ENCODE measurements at places on chromosomes 3 and 15. TPM values are rescaled to one million over a fixed set of nuclear protein-coding genes. Genes with fewer than 3 reads are reported as not detected.
A peak's percentile ranks its signal among the peaks of the same experiment; 100 is the strongest.

DNA sequence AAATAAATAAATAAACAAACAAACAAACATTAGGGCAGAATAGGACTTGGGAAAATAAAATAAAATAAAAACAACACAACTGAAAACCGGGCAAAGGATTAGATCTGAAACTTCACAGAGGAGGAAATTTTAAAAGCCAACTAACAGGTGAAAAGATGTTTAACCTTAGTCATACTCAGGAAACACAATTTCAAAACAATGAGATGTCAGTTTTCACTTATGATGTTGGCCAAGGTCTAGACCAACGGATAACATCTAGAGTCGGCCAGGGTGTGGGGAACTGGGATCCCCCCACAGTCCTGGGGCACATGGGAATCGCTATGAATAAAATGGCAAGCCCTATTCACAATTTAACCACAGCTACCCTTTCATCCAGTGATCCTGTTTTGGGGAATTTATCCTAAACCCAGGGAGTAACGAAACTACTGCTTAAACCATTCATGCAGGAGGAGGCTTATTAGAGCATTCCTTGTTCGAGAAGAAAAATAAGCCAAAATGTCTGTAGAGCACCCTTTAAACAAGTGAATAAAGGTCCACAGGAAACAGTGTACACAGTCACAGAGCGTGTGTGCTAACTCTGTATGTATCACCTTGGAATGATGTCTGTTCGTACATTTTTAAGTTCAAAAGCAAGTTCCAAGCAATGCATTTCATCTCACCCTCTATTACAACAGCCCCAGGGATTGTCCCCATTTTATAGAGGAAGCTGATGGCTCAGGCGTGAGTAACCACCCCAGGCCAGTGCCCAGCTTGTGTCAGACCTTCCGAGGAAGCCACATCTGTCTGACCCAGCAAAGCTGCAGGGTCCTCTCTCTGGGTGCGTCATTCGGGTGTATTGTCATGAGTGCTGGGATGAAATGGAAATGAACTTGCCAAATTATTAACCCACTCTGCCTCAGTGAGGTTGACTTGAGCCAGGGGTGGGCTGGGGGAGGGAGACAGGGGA lies 6.3 kb upstream of the ANPEP start:
- DNase-seq = no peak

DNA sequence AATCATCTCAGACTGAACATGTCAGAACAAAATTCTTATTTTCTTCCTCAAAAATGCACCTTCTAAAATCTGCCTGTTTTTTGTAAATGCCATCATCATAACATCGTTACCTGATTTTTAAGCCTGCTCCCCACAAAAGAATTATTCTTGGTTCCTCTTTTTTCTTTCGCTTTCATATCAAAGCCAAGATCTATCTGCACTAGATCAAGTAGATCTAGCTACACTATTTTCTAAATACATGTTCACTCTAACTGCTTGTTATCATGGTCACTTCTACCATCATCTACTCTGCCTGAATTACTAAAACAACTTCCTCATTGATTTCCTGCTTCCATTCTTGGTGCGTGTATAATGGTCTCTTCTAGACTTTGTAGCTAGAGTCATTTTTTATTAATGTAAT lies 217.7 kb downstream of the ARPP21 start:
- DNase-seq = no peak

- DNase-seq = peak; percentile 44
These were observed 6.4 kb downstream of the SNX4 start for GRCh38 chr3:125513490-125514115.

- no peak for DNase-seq
These were observed 151.5 kb downstream of the LRRK1 start for GRCh38 chr15:101070502-101071273.

DNA sequence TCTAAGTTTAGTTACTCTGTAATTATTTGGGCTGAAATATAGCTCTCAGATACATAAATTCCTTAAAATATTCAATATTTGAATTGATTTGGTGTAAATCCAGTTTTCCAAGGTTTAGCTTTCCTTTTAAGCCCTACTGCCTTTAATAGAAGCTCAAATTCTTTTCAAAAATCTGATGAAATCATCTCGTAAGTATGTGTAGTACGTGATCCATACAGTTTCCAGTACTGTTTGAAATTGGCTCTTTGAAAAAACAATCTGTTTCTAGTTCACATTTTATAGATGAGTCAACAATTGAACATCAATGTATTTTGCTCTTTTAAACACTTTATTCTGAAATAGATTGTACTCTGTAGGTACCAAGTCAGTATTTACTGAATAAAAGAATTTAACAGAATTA lies 84.2 kb downstream of the LRRC49 start:
- no peak for DNase-seq

DNA sequence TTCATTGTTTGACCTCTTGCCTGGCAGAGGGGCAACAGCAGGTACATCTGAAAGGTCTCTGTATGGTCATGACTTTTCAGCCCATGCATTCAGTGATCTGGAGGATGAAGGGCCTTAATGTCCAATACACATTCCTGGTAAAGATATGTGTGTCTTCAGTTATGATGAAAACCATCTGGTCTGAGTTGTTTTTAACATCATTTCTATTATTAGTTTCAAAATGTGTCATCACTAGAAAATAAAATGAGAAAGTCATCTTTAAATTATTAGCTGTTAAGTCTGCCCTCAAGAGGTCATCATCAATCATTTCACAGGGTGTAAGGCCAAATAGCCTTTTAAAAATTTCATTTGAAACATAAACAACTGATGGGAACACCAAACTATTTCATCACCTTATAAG lies 92.1 kb upstream of the PLSCR4 start:
- no peak for DNase-seq

- DNase-seq = no peak
These were observed 288.1 kb upstream of the NECTIN3 start for GRCh38 chr3:110783541-110783940.

DNA sequence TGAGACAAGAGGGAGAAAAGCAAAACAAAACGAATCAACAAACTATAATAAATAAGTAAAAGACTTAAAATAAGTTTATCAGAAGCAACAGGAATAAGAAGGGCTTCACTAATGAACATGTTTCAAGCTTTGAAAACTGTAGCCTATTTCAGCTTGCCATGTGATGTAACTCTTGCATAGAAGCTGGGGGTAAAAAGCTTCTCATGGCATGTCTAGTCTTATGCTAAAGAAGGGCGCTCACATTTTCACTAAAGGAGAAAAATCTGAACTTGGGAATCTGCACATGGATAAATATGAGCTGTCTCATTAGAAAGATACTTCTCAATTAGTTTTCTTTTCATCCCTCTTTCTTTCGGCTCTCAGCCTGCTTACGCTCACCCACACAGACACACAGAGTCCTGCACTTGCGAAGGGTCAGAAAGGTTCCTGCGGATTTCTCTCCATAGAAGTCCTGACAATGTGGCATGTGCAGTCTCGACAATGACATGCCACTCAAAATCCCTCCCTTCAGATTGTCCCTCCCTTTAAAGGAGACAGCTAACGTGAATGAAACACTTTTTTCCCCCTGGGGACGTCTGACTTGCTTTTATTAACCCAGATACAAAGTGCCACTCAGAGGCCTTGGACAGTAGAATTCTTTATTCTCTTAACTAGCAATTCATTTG lies 568.9 kb upstream of the NR2F2 start:
- no peak for DNase-seq

DNA sequence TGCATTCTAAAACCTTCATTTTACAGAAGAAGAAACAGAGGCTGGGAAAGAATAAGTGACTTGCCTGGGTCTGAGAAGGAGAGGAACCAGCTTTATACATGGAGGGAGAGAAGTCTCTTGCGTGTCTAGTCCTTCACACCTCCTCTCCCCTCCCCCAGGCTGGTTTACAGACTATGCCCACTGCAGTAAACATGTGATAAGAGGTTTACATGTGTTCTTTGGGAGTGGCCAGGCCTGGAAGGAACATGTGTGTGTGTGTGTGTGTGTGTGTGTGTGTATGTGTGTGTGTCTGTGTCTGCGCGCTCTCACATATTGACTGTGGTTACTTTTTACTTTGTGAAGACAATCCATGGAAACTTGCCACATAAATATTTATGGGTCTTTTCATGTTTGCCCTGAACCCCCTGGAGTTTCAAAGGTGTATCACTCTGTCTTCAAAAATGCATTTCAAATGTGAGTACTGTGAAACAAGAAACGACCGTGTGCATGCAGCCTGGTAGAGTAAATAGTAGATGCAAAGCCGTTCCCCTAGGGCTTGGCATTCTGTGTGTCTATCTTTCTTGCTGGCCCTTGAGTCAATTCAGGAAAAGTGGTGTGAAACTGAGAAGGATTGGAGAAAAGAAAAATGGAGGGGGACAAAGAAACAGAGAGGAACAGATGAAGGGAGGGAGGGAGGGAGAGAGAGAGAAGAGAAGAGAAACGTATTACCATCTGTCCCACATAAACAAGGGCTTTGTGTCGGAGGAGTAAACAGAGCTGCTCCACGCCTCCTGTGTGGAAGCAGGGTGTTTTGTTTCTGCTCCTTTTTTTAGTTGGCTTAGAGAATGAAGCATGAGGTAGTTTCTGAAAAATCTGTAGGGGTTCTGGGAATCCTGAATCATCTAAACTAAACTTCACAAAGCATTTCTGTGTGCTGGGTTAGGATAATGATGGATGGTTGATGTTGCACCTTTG lies 51.7 kb downstream of the CLDN11 start:
- no peak for DNase-seq

DNA sequence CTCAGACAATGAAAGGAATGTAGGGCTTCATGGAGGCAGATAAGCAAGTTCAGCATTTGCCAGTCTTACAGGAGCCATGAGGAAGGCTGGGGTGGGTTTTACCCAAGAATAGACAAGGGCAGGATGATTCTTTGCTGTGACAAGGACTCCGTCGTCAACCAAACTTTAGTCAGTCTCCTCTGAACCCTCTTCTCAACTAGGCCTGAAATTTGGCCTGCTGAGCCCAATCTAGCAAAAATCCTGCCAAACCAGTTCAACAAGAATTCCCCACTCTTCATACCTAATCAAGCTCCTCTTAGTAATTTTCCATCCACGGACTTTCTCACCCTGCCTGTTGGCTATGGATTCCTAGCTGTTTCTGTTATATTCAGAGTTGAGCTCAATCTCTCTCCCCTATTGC lies 280.5 kb downstream of the TBL1XR1 start:
- DNase-seq = no peak

- peak; percentile 68 for DNase-seq
These were observed 18.4 kb downstream of the SPATA12 start for GRCh38 chr3:57078635-57079473.

- DNase-seq = no peak
These were observed 1.7 kb upstream of the FBXW12 start for GRCh38 chr3:48370333-48370713.

DNA sequence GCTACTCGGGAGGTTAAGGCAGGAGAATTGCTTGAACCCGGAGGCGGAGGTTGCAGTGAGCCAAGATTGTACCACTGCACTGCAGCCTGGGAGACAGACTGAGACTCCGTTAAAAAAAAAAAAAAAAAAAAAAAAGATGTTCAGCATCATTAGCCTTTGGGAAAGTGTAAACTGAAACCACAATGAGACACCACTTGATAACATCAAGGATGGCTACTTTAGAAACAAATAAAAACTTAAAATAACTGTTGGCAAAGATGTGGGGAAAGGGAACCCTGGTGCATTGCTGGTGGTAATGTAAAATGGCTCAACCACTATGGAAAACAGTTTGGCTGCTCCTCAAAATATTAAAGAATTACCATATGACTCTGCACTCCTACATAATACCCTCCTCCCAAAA lies 1.9 kb downstream of the LEO1 start:
- no peak for DNase-seq

- DNase-seq = peak; percentile 80
These were observed 27.0 kb downstream of the SHQ1 start for GRCh38 chr3:72821161-72821781.

- no peak for DNase-seq
These were observed 176.7 kb downstream of the DIPK2A start for GRCh38 chr3:144148356-144148755.

DNA sequence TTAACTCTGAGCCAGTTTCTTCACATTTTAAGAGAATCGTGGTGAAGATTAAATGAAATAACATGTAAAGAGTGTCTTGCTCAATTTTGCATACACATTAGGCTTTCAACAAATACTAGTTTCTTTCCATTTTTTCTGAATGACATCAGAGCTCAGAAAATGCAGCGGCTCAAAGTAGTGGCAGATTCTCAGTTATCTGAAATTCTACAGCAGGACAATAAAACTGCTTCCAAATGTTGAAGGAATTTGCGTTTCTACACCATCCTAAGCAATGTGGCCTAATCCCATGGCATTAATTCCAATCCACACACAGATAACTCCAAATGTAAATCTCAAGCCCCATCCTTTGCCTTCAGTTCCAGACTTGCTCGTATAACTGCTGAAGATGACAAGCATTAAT lies 115.8 kb downstream of the PLCH1 start:
- DNase-seq = no peak

GRCh38 chr3:2090095-2090911 lies 8.4 kb upstream of the CNTN4 start:
- no peak for DNase-seq

DNA sequence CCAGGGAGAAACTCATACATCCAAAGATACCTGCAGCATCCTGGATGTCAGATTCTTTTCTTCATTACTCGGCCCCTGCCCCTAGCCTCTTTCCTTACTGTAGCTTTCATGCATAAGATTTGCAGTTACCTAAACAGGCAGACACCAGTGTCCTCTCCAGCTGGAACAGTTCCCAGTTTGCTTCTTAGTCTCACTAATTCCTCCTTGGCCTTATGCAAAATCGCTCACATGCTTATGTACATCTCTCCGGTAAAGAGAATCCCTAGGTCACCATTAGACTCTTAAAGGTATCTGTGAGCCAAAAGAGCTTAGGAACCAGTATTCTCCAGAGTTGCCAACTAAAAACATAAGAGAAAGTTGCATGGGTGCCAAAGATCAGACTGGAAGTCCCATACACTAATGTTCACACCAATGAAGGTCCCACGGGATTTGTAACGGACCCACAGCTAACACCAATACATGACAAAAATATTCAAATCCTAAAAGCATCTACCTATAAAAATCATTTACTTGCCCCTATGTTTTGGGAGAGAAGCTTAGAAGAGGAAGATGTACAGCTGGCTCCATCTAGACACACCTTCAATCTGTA lies 66.6 kb downstream of the CBLB start:
- DNase-seq = no peak

DNA sequence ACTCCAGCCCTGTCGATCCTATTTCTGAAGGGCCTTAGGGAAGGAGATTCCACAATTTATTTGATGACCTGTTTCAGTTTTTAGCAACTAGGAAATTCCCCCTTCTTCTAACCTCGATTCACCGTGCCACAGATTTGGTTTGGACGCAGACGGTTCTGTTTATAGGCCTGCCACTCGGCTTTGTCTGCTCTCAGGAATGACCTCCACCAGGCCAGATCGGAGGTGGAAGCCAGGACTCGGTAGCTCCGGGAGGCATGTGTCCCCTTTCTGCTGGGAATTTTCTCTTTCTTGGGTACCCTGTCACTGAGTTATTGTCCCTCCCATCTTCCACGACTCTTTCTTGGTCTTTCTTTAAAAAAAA lies 85.5 kb upstream of the ETV5 start:
- DNase-seq = no peak

The SPINK8 gene
- total RNA-seq = not detected

The CPLX3 gene
- total RNA-seq = 0.15 TPM

The PPP1R14D gene
- total RNA-seq = 153 TPM

The SETD2 gene
- 45.3 TPM for total RNA-seq

The OXNAD1 gene
- total RNA-seq = 29.1 TPM

The MEIS2 gene
- total RNA-seq = 11.3 TPM

The TMC3 gene
- not detected for total RNA-seq

The RAD18 gene
- 11.1 TPM for total RNA-seq
